ENCODE measurements at places on chromosomes 3 and 15.

- no peak for DNase-seq
Measured at GRCh38 chr15:80497221-80497620, 93.0 kb downstream of the ARNT2 start.

DNA sequence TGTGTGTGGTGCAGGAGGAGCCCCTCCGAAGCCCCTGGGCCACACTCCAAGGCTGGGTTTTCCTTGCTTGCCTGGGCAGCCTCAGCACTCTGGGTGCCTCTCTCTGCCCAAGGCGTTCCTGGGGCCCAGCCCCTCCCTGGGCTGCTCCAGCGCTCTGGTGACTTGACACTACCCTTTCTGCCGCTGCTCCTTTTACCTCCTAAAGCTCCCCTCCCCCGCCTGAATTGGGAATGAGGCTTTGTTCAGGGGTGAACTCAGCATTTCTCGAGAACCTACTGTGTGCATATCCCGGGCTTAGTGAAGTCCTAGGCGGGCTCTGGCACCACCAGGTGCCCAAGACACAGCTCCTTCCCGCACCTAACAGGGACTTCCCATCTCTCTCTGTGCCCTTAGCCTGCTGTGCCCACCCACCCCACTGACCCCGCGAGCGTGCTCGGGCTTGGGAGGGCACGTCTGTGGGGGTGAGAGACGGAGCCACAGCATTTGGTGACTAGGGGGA lies 1.2 kb upstream of the BAHD1 start:
- DNase-seq = no peak

- DNase-seq = no peak
Measured at GRCh38 chr15:97236140-97236539, 724.4 kb upstream of the ARRDC4 start.

DNA sequence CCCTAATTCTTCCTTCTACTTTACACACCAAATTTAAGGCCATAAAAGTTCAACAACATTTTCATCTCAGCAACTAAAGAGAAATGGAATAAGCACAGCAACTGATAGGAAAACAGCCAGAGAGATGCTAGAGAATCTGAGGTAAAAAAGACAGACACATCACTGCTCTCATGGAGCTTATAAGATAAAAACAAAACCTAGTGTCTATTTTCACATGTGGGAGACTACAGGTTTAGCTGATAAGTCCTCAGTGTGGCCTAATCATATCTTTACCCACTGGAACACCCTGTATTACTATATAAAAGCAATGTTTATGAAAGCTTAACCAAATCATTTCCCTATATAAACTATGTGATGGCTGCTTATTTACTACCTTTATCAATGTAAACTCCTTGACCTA lies 33.0 kb downstream of the KPNA4 start:
- DNase-seq = no peak

GRCh38 chr3:16205156-16205870 lies 30.8 kb downstream of the GALNT15 start:
- DNase-seq = no peak

DNA sequence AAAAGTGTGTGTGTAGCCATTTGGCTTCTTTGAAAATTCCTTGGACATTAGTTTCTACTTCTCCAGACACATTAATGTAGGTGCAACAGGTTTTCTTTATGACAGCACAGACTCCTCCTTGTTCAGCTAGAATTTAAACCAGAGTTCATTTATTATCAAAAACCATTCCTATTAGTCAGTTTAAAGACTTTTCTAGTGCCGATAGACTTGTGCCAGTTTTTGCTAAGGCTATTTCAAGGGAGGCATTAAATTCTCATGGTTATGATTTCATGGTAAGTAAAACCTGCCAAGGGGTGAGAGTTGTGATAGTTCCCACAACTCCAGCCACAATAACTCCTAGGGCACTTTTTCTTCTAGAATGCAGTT lies 20.6 kb upstream of the SENP7 start:
- DNase-seq = no peak
